ENCODE measurements at places on chromosomes 7 and 10.

- no peak for DNase-seq
These were observed 4.3 kb upstream of the GET4 start for GRCh38 chr7:871900-872537.

- DNase-seq: no peak
These were observed 36.0 kb upstream of the PAX2 start for GRCh38 chr10:100709146-100710082.

GRCh38 chr7:16982640-16983350 is 101.0 kb upstream of the AGR3 start:
- peak; percentile 41 for DNase-seq

- DNase-seq: peak; percentile 66
These were observed 731.5 kb upstream of the C7orf33 start for GRCh38 chr7:147859033-147859432.

DNA sequence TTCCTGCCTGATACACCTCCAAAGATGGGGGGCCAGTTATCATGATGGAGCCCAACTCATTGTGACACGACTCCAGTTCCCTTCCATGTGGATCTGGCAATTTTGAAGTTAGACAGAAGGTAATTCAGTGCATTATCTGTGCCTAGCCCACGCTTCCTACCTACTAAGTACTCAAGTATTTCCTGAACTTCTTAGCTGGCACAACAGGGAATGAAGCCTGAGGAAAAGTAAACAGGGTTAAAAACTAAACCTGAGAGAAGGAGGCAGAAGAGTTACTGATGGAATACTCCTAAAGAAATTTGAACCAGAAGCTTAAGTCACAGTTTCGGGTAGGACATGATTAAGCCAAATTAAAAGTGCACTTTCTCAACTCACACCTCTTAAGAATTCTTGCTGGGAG is 1.1 kb upstream of the SEC31B start:
- no peak for DNase-seq

- DNase-seq: peak; percentile 9
These were observed 8.2 kb downstream of the NKX2-3 start for GRCh38 chr10:99540657-99541531.

DNA sequence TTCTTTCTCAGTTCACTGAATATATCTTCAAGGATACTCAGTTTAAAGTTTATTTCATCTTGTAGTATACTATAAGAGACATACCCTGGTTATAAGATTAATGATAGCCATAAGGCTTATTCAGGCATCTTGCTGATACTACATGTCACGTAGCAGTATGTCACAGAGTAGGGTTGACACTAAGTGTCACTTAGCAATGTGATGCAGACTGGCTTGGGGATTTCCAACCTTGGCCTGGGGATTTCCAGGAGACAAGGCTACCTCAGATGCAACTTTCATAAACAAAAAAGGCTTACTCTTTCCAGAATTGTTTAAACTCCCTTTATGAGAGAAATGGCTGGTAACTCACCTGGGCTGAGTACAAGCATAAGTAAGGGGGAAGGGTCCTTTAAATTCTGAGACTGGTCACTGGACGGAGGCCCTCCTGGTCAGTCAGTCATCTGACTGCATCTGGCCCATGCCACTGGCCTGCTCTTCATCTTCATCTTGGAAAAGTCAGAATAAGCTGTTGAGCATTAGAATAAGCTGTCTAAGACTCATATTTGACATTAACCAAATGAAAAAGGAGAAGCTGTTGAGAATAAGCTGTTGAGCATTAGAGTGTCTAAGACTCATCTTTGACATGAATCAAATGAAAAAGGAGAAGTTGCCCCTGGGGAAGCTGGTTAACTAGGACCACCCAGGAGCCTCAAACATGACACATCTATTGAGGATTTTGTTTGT is 9.5 kb downstream of the SLC13A1 start:
- DNase-seq: no peak

DNA sequence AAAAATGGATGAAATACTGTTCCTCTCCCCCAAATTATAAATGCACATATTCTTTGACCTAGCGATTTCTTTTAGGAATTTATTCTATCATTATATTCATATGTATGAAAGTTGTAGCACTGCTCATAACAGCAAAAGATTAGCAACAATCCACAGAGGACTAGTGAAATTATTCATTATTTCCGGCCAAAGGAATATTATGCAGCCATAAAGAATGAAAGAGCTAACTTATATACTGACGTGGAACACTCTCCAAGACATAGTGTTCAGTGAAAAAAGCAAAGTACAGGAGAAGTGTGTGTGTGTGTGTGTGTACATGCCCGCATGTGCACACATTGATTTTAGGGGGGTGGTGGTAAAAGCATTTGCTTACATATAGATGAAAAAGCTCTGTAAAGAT is 23.3 kb downstream of the MMS19 start:
- DNase-seq: no peak

GRCh38 chr10:30384051-30384674 is 35.1 kb upstream of the MTPAP start:
- no peak for DNase-seq

DNA sequence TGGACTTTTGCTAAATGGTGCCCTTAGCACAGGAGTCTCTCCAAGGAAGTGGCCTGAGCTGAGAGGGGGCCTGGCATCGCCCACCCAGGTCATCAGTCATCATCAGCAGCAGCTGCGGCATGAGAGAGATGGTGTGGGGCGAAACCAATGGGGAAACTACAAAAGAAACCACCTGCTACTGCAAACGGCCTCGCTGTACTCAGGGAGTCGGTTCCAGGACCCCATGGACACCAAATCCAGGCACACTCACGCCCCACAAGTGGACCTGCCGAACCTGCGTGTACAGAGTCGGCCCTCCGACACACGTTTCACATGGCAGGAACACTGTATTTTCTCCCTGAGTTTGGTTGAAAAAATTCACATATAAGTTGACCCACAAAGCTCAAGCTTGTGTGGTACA is 37.8 kb downstream of the DIP2C start:
- no peak for DNase-seq

DNA sequence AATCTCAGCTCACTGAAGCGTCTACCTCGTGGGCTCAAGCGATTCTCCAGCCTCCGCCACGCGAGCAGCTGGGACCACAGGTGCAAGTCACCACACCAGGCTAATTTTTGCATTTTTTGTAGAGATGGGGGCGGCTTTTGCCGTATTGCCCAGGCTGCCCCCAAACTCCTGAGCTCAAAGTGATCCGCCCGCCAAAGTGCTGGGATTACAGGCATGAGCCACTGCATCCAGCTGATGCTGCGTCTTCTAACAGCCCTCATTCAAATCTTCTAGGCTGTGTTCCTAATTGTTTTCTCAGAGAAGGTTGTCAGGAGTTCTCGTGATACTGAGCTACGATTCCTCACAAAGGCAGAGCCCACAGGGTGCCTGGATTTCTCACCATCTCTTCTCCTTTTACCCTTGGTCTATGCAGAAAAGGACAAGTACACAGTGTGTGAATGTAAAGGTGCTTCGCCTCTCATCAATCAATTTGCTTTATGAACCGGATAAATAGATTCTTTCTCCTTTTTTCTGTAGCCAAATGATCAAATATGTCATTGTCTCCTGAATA is 247.3 kb upstream of the PTN start:
- no peak for DNase-seq

DNA sequence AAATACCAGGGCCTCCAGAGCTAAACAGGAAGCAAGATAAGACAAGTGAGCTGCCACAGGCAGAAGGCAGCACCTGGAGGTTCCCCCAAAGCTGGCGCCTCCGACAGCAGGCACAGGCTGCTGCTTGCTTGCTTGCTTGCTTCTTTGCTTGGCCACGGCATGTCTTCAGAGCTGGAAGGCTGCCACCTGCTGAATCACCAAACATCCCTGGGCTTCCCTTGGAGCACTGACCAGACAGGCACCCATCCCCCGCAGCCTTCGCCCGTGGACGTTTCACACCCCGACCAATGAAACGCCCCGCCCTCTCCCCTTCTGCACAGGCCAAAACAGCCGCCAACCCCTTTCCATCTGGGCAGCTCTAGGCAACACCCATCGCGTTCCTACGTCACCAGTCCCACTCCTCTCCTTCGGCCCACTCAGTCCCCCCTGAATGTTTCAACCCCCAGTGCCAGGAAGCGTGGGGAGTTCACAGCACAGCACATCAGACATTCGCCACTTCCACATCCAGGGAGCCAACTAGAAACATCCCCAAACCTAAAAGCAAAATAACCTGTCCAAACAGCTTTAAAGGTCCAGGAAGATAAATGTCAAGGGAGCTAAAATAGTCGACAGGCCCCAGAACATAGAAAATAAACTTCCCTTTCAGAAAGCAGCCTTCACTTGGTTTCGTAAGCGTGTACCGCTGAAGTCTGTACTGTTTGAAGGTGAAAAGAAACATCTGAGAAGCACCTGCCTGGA is 1.6 kb downstream of the SGMS1 start:
- DNase-seq: peak; percentile 72

GRCh38 chr7:123024989-123025758 is 29.7 kb upstream of the TAS2R16 start:
- no peak for DNase-seq
